H9 (cell line): ENCODE measurements at places on chromosomes 2 and 18. TPM values are rescaled to one million over a fixed set of nuclear protein-coding genes. Genes with fewer than 3 reads are reported as not detected.

Gene PKDCC
- total RNA-seq = 134 and 135 TPM in 2 replicates

Gene CCDC102B
- 1.2 and 1.6 TPM in 2 replicates for total RNA-seq

Gene TCF7L1
- total RNA-seq = 112 and 117 TPM in 2 replicates

Gene KCNG2
- 0.15 TPM in 1 of 2 replicates, not detected in the other for total RNA-seq

Gene LOXL3
- total RNA-seq = 29.0 and 29.8 TPM in 2 replicates

Gene LHCGR
- total RNA-seq = 0.33 and 0.44 TPM in 2 replicates

Gene ANKRD53
- 0.28 and 0.88 TPM in 2 replicates for total RNA-seq

DNA sequence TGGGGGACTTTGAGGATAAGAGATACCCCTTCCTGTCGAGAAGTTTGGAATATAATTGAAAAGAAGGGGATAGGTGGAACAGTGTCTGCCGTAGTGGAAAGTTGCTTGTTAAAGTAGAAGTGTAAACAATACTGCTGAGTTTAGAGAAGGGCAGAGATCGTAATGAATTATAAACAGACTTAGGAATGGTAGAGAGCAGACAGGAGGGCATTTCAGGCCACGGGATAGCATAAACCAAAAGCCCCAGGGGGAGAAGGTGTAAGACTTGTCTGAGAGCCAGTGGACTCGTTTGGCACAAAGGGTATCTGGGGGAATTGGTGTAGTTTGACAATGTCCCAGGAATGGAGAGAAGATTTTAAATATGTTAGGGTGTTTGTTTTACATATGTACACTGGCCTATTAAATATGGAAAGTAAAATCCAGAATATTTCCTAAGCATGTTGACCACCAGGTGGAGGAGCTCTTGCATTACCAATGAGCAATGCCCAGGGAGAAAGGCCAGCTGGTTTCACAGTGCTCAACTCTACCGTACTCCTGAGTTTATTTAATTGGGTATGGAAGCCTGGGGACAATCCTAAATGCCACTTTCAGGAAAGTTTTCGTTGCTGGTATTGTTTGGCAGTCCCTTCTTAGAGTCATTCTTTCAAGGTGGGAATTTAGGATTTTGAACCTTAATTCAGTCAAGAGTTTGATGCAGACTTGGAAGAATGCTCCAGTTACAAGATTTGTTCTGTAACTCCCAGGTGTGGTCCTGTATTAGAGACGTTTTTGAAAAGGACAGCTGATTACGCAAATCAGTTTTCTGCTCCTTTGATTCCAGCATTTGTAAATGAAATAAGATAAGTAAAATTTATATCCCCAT, 7.5 kb downstream of the COPS8 start:
- DNase-seq = no peak

GRCh38 chr2:150824118-150824517, 336.7 kb upstream of the RND3 start:
- no peak for DNase-seq

DNA sequence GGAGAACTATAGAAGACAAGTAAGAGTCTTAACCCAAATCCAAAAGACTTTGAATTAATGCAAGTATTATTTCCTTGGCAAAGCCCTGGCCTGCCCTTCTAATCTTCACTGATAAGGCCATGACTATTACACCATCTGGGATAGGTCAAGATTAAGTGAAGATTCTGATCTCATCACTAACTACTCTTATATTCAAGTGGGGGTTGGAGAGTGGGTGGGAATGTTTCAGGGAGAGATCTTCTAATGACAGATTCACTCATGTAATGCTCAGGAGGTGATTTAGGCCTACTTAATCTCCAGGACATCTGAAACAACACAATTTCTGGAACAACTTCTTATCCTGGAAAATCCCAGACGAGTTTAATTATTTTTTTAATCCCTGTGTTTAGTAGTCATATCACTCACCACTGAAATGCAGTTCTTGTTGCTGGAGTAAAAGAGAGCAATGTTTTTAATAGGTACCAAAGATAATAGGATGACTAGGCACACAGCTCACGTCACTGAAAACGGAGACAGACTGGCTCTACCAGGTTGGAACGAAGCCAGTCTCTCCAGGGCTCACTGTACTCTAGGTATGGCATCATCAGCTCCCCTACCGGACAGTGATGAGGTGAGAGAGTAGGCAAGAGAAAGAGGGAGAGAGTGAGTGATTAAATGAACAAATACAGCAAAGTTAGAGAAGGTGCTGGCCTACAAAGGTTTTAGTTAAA, 133.1 kb downstream of the NCKAP5 start:
- no peak for DNase-seq

DNA sequence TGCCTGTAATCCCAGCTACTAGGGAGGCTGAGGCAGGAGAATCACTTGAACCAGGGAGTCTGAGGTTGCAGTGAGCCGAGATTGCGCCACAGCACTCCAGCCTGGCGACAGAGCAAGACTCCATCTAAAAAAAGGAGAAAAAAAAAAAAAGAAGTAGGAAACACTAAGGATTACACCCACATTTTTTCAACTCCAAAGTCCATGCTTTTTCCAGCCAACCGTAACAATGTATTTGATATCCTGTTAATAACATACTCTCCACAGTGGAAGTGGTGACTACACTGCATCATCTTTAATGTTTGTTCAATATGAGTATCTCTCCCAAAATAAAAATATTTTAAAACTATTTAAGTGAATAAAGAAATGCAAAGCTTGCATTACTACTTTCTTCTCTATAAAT, 481.6 kb upstream of the ACVR2A start:
- no peak for DNase-seq

GRCh38 chr2:76512201-76512820, 801.6 kb upstream of the GCFC2 start:
- no peak for DNase-seq

GRCh38 chr18:78861116-78861515, 118.5 kb upstream of the SALL3 start:
- no peak for DNase-seq

- DNase-seq = no peak
These were observed 24.7 kb upstream of the ARL4C start for GRCh38 chr2:234521536-234521935.

- DNase-seq = no peak
These were observed 5.3 kb downstream of the MLPH start for GRCh38 chr2:237492137-237492890.

DNA sequence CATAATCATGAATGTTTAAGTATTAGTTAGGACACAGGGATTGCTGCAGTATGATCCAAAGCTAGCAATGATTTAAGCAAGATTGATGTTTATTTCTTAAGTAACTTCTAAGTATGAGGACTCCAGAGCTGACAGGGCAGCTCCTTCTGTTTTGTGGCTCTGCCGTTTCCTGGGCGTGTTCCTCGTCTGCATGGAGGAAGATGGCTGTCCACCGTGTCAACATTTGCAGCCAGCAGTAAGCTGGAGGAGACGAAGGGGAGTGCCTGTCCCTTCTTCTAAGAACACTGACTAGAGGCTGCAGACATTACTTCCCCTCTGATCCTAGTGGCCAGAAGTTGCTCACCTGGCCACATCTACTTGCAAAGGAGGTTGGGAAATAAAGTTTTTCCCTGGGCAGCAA, 144.1 kb downstream of the MYO1B start:
- no peak for DNase-seq

DNA sequence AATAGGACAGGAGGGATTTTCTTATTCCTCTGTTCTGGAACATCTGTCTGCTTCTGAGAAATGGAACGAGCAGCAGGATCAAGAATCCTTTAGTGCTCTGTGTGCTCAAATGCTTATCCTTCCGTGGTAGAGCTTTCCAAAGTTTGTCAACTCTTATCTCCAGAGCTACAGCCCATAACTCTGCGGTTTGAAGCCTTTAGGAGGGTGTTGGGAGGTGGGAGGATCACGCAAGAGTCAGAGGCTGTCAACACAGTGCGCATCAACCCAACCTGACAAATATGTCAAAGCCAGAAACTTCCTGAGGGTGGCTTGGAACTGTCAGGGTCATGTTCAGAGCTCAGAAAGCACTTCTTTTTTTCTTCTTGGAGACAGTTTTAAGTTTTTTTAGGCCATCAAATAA, 95.9 kb downstream of the CRIM1 start:
- DNase-seq = no peak

- DNase-seq = no peak
These were observed 45.2 kb downstream of the FAM168B start for GRCh38 chr2:131047920-131048560.

DNA sequence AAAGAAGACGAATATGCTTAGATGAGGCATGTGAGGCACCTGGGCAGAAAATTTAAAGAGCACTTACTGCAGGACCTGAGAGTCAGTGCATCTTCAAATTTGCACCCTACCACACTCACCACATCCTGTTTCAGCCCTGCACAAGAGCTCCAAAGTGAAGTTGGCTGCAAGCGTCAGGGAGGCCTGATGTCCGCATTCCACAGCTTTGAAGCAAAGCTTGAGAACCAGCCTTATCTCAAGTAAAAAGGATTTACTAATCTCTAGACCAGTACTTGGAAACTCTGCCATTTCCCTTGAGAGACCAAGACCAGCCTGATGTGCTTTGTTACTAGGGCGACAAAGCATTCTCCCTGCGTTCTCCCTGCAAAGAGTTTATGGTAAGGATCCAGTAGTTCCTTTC, 3.4 kb upstream of the ASNSD1 start:
- DNase-seq = no peak

DNA sequence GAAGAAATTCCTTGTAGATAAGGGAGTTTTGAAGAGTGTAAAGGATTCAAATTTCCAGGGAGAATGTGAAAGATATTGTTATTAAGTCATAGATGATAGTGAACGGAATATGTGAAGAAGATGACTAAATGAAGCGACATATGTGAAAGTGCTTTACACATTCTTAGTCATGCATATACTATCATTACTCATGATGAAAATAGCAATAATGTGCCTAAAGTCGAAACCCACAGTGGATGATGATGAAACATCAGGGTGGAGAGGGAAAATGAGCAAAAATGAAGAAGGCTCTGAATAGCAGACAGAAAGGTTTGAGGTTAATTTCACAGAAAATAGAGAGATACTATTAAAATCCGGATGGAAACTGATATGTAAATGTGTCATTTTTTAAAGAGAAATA, 1237.1 kb downstream of the LRP1B start:
- DNase-seq = no peak

DNA sequence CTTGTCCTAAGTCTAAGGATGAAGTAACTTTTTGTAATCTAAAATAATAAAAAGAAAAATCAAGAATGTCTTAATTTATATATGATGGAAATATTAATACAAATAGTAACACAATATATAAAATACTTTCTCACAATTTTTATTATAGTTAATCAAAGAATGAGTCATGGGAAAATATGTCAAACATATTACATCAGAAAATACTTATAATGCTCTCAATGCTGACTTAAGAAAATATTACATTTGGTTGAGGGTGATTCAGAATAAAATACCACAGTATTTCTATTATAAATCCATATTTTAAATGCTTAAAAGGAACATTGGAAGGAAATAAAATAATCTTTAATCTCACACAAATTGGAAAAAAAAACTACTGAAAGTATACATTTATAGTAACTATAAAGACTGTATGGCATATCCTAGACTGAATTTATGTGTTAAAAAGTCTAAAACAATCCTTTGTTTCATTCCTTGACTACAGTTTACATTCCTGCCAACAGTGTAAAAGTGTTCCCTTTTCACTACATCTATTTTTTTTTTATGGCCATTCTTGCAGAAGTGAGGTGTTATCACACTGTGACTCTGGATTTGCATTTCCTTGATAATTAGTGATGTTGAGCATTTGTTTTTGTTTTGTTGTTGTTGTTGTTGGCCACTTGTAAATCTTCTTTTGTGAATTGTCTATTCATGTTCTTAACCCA, 1573.5 kb upstream of the ACVR2A start:
- no peak for DNase-seq

DNA sequence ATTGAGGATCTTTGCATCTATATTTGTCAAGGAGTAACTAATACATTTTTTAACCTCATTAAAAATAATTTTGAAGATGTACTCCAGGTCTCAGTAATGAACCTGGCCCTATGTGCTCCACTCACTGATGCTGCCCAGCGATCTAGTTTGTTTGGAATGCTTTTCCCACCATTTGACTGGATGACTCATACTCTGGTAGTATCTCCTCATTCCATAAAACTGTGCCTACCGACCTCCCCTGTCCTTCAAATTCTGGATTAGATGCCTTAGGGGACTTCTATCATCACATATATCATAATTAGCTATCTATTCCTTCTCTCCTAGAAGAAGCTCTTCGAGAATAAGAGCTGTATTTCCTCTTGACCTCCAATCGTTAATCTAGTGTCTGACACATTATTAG, 83.8 kb downstream of the FAM117B start:
- no peak for DNase-seq

- DNase-seq = no peak
These were observed 550.6 kb downstream of the DSC3 start for GRCh38 chr18:30491815-30492551.

DNA sequence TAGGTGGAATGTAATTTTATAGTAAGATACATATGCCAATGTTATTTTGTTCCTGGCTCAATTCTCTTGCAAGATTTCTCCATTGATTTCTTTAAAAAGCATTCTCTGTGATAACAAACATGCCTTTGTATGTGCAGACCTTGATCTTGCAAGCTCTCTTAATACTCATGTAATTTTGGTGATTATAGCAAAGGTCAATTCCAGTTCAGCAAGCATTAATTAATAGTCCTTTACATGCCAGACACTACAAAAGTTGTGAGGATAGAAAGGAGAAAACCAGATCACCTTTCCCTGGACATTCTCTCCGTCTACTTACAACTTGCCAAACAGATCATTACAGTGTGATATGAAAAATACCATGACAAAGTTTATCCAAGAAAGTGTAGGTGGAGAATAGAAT, 173.7 kb upstream of the DOK6 start:
- DNase-seq = no peak

DNA sequence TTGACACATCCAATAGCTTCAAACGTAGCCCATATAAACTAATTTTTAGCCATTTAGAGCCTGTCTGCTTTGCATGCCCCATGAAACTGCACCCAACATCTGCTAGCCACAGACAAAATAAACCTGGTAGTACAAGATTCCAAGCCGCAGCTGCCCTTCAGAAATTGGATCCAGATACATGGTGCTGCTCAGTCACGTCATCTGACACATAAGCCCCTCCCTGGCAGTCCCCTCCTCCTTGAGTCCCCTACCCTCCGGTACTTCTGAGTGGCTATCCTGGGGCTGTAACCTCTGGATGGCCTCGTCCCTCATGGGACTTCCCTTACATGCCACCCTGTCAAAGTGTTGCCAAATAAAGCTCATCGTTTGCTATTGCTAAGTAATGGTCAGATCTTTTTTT, 33.8 kb downstream of the PROC start:
- no peak for DNase-seq

- DNase-seq = no peak
These were observed 75.8 kb upstream of the TCF7L1 start for GRCh38 chr2:85057226-85057962.

GRCh38 chr2:84800194-84800805, 80.6 kb downstream of the TRABD2A start:
- no peak for DNase-seq

GRCh38 chr2:85523903-85524335, 15.0 kb upstream of the MAT2A start:
- DNase-seq = no peak

DNA sequence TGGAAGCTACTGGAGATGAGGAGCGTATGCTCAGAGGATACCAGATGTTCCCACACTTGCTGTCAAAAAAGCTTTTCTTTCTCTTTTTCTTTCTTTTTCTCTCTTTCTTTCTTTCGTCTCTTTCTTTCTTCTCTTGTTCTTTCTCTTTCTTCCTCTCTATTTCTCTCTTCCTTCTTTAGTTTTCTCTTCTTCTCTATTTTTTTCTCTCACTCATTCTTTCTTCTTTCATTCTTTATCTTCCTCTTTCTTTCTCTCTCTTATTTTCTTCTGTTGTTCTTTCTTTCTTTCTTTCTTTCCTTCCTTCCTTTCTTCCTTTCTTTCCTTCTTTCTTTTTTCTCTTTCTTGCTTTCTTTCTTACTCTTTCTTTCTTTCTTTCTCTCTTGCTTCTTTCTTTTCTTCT, 457.6 kb downstream of the CMPK2 start:
- DNase-seq = no peak
